ENCODE measurements at places on chromosomes 16 and 17. TPM values are rescaled to one million over a fixed set of nuclear protein-coding genes. Genes with fewer than 3 reads are reported as not detected.

GRCh38 chr16:26598061-26598460, 468.7 kb upstream of the C16orf82 start:
- DNase-seq, result peak; percentile 84

- DNase-seq, result no peak
Measured at GRCh38 chr16:70396246-70396904, 42.5 kb downstream of the ST3GAL2 start.

- no peak for DNase-seq
Measured at GRCh38 chr17:76841776-76842405, 26.3 kb upstream of the MGAT5B start.

DNA sequence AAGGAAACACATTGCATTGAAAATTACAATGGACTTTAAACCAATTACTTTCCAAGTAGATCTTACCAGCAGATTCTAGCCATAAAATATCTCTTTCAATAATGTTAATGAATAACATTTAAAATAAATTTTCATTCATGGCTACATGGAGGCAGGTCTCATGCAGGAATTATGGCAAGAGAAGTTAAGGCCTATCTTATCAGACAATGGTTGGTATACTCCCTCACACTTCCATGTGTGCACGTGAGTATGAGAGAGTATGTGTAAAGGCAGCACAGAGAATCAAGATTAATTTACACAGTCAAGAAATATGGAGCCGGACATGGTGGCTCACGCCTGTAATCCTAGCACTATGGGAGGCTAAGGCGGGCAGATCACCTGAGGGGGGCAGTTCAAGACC, 76.5 kb downstream of the HELZ start:
- no peak for DNase-seq

DNA sequence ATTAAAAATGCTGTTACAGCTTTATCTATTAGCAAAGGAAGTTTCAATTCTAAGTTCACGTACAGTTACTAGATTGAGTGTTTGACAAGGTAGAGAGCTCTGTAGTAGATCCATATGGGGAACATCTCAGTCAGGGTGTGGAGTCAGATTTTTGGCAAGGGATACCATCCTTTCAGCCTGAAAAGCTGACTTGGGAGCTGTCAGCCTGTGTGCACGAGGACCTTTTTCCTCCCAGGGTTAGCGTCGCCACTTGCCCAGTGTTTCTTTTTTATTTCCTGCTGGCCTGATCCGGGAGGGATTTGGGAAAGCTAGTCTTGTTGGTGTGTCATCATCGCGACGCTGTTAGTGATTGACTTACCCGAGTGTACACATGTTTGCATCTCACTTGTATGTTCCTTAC, 29.5 kb downstream of the WWOX start:
- DNase-seq, result no peak

DNA sequence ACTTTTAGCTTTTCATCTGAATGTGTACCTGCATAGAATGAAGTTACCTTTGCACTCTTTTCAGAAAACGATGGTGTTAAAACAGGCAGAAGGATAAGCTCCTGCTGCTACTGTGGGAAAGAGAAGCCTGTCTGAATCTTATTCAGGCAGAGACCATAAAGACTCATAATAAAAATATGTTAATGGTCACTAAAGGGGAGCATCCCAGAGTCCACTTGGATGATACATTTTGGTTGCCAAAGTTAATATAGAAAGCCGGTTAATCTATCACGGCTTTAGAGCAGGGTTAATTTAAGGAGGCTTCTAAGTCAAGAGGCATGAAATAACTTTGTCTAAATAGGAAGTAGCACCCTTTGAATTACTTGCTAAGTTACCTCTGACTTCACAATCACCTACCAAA, 2.9 kb downstream of the MARCHF10 start:
- no peak for DNase-seq

GRCh38 chr16:49745311-49745747, 110.6 kb downstream of the ZNF423 start:
- no peak for DNase-seq

DNA sequence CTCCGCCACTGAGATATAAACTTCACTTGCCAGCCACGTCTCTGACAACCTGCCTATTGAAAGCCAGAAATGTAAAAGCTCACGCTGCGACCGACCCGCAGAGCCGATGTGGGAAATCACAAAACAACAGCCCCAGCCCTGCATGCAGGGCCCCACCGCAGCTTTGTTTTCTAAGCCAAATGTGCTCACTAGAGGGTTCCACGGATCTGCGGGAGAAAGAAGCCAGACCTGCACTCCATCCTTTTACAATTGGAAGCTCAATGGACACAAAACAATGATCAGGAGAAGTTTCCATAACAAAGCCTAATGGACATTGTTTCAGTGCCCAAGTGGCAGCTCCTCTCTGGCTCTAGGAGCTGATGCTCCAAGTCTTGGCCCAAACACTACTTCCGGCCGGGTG, 33.1 kb downstream of the WIPI1 start:
- DNase-seq, result no peak

DNA sequence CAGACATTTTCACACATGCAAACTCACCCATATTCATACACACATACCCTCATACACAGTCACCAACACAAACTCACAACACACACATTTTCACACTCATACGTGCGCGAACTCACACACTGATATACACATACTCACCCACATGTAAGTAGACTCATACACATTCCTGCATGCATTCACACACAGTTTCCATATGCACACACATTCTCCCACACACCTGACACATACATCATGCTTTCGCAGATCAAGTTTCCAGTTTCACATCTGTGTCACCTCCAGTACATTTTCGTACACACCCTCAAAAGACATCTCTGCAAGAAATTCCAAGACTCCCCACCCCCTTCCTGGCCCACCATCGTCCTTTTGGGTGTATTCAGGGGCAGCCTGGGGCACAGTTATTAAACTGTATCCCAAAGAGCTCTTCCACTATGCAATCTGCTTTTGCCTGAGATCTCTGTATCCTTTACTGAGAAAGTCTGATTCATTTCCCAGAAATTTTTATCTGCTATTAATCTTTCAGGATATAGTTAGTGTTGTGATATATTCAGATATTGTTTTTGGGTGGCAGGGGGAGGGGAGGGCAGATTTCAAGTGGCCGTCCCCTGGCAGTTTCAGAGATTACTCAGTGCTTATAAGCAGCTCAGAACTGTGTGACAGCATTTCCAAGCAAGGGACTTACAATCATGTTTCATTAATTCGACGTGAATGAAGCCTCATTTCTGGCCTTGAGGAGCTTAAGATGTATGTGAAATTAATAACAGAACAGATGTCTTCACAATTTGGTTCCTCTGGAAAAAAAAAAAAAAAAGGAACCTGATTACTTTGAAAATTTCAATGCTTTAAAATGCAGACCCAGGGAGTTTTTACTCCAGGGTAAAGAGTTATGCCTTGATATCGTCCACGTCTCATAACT, 35.3 kb upstream of the MMP2 start:
- no peak for DNase-seq

DNA sequence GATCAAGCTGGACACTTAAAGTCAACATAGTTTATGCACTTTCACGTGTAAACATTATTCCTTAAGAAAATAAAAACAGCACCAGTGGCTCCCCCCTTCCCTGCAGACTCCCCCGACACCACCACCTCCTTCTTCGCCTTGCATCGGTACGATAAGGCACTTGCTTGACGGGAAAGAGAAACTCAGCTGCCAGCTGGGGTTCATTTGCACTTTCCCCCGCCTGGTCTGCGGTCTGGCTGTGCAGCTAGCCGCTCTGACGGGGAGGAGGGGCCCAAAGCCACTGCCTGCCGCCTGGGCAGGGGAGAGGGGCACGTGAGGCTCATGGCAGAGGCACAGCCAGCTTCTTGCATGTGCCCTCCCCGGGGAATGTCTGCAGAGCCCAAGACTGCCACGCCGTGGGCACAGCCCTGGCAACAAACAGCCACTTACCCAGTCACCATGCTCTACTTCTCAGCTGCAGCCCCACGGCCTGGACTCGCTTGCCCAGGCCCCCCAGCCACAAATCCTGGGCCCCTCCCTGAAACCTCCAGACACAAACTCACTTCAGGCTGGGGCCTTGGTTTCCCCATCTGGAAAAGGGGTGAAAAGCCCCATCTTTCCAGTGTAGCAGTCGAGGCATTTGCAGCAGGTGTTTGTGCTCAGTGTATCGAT, 16.5 kb upstream of the PRM1 start:
- peak; percentile 70 for DNase-seq

DNA sequence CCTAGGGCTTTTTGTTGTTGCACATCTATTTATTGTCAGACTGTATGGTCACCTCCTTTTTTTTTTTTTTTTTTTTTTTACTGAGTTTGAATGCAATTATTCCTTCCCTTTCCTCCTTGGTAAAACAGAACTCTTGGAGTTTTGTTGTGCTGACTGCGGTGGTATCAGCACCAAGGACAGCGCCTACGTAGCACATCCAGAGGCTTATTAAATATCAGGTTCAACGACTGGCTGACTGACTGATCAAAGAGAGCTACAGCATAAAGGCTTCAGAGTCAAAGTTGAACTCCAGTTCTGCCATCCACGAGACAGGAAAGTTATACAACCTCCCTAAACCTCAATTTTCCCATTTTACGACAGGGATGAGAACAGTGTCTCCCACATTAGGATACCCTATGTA, 86.1 kb upstream of the RBFOX1 start:
- no peak for DNase-seq

- DNase-seq, result no peak
Measured at GRCh38 chr17:81207610-81208581, 14.9 kb downstream of the CEP131 start.

DNA sequence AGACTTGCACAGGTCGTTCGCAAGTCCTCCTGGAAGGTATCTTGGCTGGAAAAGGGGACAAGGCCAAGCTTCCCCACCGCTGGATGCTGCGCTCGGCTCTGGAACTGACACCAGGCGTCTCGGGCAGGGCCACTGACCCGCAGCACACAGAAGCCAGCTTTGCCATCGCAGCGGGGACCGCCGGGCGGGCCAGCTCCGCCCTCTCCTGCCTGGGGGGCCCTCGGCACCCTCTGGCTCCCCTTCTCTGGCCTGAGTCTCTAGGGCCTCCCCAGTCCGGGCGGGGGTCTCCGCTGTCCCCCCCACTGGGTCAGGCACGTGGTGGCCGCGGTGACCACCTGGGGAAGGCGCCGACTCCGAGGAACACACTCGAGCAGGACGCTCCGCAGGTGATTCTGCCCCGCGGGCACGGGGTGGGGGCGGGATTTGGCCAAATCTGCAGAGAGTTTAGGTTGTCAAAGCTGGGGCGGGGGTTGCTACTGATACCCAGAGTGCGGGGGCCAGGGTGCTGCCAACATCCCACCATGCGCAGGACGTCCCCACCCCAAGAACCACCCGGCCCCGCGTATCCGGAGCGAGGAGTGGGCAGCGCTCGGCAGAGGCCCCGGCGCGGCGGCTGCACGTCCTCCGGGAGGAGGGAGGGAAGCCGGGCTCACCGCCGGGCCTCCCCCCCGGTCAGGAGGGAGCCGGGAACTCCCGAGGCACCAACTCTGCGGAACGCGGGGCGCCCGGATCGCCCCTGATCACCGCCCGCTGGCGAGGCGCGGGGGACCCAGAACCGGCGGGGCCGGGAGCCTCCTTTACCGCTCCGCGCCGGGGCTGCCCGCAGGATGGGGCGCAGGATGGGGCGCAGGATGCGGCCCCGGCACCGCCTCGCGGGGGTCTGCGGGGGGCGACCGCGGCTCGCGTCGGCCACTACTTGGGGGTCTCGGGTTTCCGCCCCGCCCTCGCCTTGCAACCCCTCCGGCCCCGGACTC, 744 bp upstream of the METRNL start:
- DNase-seq, result no peak

DNA sequence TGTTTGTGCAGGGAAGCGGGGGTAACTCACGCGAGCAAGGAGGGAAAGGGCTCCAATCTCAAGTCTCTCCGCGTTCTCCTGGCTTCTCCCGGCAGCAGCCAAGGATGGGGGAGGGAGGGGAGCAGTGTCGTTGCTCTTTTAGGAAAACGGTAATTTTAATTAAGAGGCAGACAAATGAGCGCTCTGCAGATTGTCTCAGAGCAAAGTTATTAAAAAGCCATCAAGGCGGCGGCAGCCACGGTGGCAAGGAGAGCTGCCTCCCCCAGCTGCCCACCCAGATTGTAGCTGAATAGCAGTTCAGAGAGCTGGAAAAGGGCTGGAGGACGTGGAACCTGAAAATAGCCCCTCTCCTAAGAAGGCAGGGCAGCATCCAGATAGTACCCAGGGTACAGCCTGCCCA, 11.6 kb downstream of the SRCIN1 start:
- no peak for DNase-seq

- DNase-seq, result peak; percentile 84
Measured at GRCh38 chr17:4899341-4900230, at the start of gene C17orf107. Gene C17orf107, plus strand, starts transcription at chr17:4899536. Its CDS starts 227 bp downstream, at chr17:4899763.

DNA sequence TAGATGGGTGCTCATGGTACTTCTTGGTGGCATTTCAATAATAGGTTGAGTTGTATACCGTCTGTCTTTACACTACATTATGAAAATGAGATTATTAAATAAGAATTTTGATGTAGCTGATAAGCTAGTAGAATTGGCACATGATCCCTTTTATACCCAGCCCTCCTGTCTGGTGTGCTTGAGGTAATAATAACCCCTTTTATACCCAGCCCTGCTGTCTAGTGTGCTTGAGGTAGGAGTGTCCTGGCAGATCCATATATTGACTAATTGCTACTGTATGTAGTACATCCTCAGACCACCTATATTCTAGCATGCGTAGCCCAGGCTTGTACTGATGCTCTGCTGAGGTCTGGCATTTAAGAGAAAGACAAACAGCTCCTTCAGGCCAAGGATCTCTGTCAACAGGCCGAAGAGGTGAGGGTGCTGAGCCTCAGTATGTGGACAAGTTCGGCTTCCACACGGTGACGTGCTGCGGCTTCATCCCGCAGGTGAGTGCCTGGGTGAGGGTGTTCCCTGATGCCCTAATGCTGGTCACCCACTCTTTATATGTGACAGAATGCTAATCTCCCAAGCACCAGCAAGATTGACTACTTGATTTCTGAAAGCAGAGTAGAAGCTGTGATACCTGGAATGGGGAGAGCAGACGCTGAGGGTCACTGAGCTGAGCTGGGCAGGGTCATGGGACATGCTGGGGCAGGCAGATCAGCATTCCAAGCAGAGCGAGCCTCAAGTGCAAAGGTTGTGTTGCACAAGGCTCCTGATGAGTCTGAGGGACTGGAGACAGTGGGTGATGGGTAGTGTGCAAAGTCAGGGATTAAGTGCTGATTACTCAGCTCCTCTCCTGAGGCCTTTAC, 5.7 kb downstream of the FN3K start:
- DNase-seq, result no peak

DNA sequence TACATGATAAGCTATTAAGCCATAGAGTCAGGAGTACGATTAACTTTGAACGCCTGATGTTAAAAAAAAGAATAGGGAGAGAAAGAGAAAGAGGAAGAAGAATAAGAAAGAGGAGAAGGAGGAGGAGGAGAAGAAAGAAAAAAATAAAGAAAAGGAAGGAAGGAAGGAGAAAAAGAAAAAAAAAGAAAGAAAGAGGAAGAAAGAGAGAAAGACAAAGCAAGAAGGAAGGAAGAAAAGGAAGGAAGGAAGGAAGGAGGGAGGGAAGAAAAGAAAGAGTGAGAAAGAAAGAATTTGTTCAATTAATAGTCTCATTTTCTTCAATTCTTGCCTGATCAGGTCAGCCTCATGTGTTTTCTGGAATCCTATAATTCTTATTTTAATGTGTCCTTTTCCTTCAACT, 33.7 kb downstream of the HS3ST2 start:
- no peak for DNase-seq

GRCh38 chr17:35191001-35191695, 3.0 kb downstream of the SLC35G3 start:
- DNase-seq, result no peak

GRCh38 chr16:84751241-84751640, 51.4 kb downstream of the USP10 start:
- DNase-seq, result no peak

- DNase-seq, result no peak
Measured at GRCh38 chr17:57356719-57357391, 100.5 kb downstream of the MSI2 start.

GRCh38 chr16:66619534-66620428, 15.3 kb downstream of the CMTM3 start:
- no peak for DNase-seq

Gene ANKRD40CL
- not detected for total RNA-seq

Gene UNK
- 26.0 TPM for total RNA-seq

Measured in activated T-helper 1 cell treated with anti-CD3 and anti-CD28 coated beads, Interleukin-12 subunit alpha, Interleukin-12 subunit beta, Interleukin-2, Interleukin-4 antibody, amounts not matched to agents 30 ng/mL and 10 ng/mL and 1 ng/mL, durations not matched to agents 14 hours and 24 hours and 36 hours (primary cell).